HL-60 (cell line): ENCODE measurements at places on chromosomes 5 and 9.

DNA sequence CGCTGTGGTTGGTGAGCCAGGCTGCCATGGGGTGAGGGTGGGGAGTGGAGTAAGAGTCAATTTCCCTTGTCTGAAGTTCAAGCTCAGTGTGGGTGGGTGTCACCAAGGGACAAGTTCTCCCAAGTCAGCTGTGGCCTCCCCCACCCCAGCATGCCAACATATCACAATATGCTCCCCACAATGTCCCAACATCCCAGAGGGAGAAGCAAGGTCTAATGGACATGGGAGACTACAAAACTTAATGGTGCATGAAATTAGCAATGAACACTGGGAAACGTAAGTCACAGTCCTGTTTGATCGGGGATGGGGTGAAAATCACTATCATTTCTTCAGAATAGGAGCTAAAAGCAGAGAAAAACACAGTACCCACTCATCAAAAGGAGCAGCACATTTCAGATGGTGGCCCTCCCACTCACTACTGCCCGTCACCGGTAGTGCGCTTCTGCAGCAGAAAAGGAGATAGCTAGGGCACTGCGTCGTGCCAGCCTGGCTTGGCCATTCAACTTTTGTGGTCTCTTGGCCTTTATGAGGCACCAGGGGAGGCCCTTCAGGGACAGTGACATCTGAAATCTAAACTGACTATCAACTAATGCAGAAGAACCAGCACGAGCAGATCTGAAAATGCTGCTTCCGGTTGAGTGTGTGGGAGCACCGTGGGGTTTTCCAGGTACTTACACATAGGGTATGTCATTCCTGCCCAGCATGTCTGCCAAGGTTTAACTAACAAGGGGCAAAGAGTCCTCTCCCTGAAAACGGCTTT is 20.5 kb upstream of the NDFIP1 start:
- no peak for DNase-seq

GRCh38 chr5:36870399-36871040 is 6.0 kb upstream of the NIPBL start:
- no peak for DNase-seq

GRCh38 chr5:158406884-158407823 is 548.2 kb upstream of the CLINT1 start:
- no peak for DNase-seq

DNA sequence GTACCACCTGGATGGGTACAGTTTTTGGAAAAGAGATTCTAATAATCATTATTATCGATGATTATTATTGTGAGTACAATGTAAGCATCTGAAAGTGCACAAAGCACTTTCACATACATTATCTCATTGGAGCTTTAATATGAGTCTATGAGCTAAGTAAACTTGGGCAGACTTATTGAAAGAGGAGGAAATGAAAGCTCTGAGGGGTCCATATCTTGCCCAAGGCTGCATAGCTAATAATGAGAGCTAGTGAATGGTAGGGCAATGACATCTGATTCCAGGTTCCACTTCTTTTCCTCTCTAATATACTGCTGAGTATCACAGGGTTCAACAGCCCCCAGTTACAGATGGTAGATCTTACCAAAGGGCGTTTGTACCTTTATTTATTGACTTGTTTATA is 26.1 kb downstream of the TIMD4 start:
- DNase-seq, result no peak

GRCh38 chr5:34686762-34687268 is 30.7 kb downstream of the RAI14 start:
- no peak for DNase-seq

DNA sequence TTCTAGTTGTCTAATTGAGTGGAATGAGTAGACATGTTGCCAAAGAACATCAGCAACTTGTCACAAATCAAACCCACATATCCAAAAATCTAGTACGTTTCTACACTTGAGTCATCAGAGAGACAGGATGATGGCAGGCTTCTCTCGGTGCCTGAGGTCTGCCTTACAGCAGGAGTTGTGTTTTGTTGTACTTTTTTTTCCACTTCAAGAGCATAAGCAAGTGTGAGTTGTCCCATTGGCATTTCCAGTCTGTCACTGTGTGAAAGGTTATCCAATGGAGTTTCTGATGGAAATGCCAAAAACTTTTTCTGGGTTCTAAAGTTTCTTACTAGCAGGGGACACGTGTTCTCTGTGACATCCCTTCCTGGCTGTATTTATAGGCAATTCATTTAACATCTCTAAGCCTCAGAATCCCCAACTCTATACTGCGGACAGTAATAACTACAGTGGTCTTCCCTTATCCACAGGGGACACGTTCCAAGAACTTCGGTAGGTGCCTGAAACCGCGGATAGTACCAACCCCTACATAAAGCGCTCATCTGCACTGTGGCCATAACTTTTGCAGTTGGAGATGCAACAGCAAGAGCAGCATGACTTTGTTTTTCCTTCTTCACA is 246.5 kb downstream of the SYK start:
- no peak for DNase-seq

- DNase-seq, result no peak
These were observed 36.8 kb upstream of the NEK6 start for GRCh38 chr9:124220946-124221451.

DNA sequence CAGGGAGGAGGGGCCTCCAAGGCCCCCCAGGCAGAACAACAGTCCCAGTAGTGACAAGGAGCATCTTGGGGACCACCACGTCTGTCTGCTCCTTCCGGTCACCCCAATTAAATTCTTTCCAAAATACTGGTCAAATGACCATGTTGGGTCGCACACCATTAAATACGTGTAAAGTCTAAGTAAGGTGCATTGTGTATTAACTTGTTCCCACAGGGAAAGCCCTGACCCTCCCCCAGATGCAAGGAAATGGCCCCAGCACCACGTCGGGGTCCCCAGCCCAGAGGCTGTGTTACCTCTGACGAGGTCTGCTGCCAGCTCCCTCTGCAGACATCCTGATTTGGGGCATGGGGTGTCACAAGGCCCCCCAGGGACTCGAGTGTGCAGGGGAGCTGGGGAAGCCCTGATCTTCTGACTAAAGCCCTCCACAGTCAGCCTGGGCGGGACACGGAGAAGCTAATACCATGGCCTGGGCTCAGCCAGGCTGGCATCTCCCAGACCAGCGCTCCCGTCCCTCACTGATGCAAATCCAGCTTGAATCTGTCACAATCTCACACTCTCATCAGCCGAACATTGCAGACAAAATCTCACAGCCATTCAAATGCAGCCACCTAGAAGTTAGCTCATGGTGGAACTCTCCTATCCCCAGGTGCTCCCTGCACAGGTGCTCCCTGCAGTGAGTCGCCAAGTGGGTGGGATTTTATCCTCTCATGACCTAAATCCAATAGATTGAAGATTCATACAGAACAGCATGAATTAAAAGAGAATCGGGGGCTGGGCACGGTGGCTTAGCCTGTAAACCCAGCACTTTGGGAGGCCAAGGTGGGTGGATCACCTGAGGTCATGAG is 13.6 kb downstream of the TERT start:
- no peak for DNase-seq

DNA sequence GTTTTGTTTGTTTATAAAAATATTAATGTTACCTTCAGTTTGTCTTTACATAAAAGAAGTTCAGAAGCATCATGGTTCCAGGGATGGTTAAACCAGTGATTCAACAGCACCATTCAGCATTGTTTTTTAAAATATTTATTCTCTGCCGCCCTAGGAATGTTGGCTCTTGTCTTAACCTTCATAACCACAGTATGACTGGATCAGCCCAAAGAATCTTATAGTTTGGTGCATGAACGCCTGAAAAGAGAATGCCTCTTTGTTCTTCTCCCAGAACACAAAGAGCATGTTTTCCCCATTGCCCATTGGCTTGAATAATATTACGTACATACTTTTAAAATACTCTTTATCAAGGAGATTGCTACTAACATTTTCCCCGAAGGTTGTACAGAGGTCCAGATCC is 413.4 kb downstream of the ANXA1 start:
- no peak for DNase-seq

GRCh38 chr9:126235336-126236243 is 91.0 kb upstream of the MVB12B start:
- DNase-seq, result no peak

GRCh38 chr5:180235846-180236245 is 26.8 kb upstream of the RASGEF1C start:
- no peak for DNase-seq

- no peak for DNase-seq
These were observed 1.3 kb downstream of the ARSB start for GRCh38 chr5:78983601-78984438.

- DNase-seq, result no peak
These were observed 5.7 kb downstream of the NDST1 start for GRCh38 chr5:150513375-150514309.

- no peak for DNase-seq
These were observed 740.5 kb downstream of the TLE1 start for GRCh38 chr9:80948876-80949275.

DNA sequence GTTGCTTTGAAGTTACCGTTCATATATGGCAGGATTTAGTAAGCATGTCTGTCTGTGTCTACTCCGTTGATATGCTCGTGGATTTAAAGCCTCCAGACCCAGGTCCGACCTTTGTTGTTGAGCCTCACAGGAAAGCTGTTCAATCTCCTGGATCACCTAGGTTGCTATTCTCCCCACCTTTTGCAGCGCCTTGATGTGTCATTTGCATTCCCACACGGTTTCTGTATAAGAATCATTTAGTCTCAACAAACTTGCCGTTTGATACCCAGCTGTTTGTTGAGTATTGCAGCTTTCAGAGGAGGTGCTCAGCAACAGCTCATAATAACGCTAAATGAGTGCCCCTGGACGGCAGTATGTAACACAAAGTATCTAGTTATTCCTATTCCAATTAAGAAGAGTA is 1.2 kb upstream of the ADGRV1 start:
- no peak for DNase-seq

- no peak for DNase-seq
These were observed 35.9 kb downstream of the CEP120 start for GRCh38 chr5:123387313-123387712.

DNA sequence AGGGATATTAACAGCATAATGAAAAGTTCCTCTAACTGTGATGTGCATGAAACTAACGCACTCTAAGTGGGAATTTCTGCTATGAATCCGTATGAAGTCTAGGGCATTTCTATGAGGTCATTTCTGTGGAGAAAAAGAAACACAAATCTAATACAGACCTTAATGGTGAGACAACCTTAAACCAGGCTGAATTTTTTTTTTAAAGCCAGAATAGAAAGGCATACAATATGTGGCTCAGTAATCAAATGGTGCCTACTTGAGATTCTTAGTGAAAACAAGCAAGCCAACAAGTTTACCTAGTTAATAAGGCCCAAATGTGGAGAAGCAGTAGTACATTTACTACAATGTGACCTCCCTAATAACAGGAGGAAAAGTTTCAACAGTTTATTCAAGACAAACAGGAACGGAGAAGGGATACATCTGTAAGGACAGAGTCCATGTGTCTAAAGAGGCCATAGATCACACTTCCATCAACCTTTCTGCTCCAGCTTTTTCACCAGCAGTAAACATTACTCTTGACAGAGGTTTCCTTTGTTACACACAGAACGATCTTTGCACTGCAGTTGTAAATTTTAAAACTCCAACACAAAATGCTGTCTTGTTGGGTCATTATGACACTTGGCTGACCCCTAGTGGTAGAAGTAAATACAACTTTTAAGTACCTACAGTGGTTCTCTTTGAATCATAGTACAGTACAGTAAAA is 26.2 kb downstream of the CARNMT1 start:
- DNase-seq, result peak; percentile 34

GRCh38 chr5:97531549-97531948 is 348.5 kb upstream of the RIOK2 start:
- DNase-seq, result no peak

DNA sequence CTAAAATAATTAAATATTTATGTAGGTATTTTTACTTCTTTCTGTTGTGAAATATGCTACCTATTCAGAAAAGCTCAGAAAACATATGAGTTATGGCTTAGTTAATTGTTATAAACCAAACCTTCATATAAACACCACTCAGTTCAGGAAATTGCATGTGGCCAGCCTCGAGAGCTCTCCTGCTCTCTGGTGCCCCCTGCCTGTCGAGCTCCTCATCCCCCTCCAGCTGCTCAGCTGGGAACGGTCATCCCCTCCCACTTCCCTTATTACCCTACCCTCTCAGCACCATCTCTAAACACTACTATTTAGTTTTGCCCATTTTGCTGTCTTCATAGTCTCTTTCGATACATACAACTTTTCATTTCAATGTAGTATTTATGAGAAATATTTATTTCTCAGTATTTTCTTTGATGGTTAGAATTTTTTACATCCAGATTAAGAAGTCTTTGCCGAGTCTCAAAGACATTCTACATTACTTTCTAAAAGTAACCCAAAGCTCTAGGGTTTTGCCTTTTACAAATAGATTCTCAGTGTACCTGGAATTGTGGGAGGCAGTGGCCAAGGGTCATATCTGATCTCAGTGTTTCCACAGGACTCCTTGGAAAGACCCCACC is 51.2 kb upstream of the SEMA4D start:
- DNase-seq, result peak; percentile 59

DNA sequence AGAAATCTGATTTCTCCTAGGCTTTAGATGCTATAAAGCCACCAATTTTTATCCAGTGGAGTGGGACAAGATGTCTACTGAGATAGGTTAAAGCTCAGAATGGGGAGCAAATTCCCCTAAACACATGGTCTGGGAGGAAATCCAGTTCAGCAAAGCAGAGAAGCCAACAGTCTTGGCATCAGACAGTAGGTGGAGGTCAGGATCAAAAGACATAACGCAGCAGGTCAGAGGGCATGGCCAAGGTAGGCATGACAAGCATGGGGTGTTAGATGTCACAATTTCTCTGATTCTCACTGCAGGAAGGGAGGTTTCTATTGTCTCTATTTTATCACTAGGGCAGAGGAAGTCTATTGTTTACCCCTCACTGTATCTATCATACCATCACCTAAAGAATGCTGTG is 288.2 kb downstream of the ACTL7B start:
- no peak for DNase-seq

GRCh38 chr5:174306345-174307030 is 261.0 kb downstream of the NSG2 start:
- no peak for DNase-seq

- no peak for DNase-seq
These were observed 828.9 kb upstream of the ZNF608 start for GRCh38 chr5:125575171-125575890.

- no peak for DNase-seq
These were observed 41.1 kb upstream of the ACOT12 start for GRCh38 chr5:81435023-81435422.

DNA sequence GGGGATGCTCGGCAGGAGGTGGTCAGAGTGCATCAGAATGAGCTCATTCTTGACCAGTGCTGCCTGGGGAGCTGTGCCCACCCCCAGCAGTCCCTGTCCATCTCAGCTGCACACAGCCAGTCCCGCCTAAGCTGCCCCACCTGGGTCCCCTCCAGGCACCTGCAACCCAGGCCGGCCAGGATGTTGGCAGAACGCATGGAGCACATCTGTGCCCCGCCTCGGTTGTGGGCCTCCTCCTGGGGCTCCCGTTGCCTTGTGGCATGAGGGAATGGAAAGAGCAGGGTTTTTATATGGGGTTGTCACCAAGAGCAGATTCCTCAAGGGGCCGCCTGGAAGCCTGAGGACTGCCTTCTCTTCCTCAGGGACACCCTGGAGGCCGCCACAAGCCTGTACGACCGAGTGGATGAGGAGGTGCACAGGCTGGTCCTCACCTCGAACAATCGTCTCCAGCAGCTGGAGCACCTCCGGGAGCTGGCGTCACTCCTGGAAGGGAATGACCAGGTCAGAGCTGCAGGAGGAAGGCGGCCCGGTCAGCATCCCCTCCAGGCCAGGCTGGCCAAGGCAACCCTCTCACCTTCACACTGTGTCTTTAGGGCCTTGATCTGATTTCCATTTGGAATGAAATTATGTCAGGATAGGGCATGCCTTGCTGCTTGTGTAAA is 34.8 kb upstream of the LRRC14B start:
- DNase-seq, result no peak
